ENCODE measurements at places on chromosomes 6 and 20. TPM values are rescaled to one million over a fixed set of nuclear protein-coding genes. Genes with fewer than 3 reads are reported as not detected.

GRCh38 chr6:16759646-16760515, 1.4 kb downstream of the ATXN1 start:
- no peaks in the 10 kb centered on the region for H3K36me3 ChIP-seq
- H3K27ac ChIP-seq = peak overlapping the region; percentile 96
- no peaks in the 10 kb centered on the region for H3K27me3 ChIP-seq
- peaks cover 6% of the 10 kb centered on the region for H3K4me1 ChIP-seq
- H3K4me3 ChIP-seq = peak overlapping the region; percentile 88

- H3K27ac ChIP-seq = no peak within 1 kb of the TSS
- H3K4me1 ChIP-seq = peaks cover 13% of the 10 kb centered on the region
Observed at GRCh38 chr6:29632789-29633533, at the start of gene GABBR1. GABBR1 (minus strand) TSS chr6:29633183; CDS start chr6:29632385, 798 bp downstream.

DNA sequence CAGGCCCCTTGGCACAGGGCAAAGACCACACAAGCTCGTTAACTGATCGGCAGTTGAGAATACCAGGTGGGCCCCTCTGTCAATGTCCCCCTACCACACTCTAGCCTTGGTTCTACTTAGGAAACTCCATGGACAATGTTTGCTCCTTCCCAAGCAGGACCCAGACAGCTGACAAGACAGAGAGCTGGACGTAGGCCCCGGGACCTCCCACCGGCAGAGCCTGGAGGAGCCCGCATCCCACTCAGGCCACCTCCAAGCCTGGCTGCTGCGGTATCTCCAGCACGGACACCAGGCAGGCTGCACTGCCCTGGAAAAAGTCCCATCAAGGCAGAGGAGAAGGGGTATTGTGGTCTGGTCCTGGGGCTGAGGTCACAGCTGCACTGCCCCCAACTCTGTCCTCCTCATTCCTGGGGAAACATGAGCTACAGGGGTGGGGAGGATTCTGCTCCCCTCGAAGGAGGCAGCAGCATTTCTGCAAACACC, 6.2 kb upstream of the GRM4 start:
- no peak overlapping the region for H3K27ac ChIP-seq
- H3K36me3 ChIP-seq = no peaks in the 10 kb centered on the region
- H3K4me1 ChIP-seq = no peaks in the 10 kb centered on the region
- no peak overlapping the region for H3K4me3 ChIP-seq

DNA sequence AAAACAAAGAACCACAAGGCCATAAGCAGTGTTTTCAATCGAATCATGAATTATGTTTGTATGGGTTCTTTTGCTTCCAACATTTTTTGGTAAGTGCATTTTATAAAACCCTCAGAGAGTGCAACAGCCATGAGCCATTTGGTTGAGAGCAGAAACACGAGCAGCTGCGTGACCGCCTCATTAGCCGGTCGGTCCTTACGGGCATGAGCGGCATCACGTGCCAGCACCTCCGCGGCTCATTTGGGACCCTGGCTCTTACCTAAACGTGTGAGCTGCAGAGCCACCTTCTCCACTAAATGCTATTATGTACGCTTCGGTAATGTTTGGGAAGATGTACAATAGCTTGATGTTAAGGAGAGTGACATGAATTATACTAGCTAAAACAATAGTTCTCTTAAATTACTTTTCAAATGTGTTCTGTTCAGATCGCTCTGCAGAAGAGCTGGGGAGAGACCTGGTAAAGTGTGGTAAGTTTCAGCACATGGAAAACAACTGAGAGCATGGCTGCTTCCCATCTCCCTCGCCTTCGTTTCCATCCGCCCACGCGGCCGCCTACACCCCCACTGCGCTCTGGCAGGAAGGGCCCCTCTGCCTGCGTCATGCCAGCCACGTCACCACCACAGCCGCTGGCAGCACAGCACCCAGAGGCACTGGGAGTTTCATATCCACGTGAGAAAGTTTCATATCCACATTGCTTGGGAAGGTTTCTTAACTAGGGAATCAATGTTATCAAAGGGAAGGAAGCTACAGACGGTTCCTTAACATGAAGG, 23.7 kb upstream of the PDE10A start:
- DNase-seq = no peak
- H3K27me3 ChIP-seq = no peaks in the 10 kb centered on the region

- H3K36me3 ChIP-seq = no peaks in the 10 kb centered on the region
- H3K4me3 ChIP-seq = no peak overlapping the region
- no peaks in the 10 kb centered on the region for H3K27me3 ChIP-seq
- H3K27ac ChIP-seq = no peak overlapping the region
Observed at GRCh38 chr6:1872649-1873131, 263.0 kb downstream of the FOXC1 start.

The LPA gene
- total RNA-seq = not detected

- no peak for DNase-seq
- peak overlapping the region; percentile 85 for H3K27ac ChIP-seq
- no peak overlapping the region for H3K4me3 ChIP-seq
- no peaks in the 10 kb centered on the region for H3K27me3 ChIP-seq
- no peaks in the 10 kb centered on the region for H3K4me1 ChIP-seq
- no peaks in the 10 kb centered on the region for H3K36me3 ChIP-seq
Observed at GRCh38 chr20:46640536-46641311, 10.5 kb downstream of the SLC13A3 start.

DNA sequence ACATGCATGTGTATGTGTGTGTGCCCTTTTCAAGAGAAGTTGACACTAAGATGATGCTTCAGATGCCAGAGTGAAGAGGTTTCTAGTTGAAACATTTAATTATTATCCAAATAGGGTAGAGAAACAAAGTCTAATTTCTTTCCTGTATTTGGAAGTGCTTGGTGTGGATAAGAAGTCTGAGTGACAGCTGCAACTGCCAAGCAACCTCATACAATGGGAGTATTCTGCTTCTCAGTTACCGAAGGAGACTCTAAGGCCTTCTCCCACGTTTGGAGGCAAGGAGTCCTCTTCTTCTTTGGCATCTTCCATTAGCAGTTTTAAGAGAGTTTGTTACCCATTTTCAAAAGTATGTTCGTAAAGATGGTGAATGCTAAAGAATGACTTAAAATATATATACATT, 82.4 kb downstream of the HDGFL1 start:
- DNase-seq = no peak
- H3K27me3 ChIP-seq = no peaks in the 10 kb centered on the region
- H3K4me1 ChIP-seq = no peaks in the 10 kb centered on the region
- no peaks in the 10 kb centered on the region for H3K36me3 ChIP-seq
- no peak overlapping the region for H3K4me3 ChIP-seq
- no peak overlapping the region for H3K27ac ChIP-seq

DNA sequence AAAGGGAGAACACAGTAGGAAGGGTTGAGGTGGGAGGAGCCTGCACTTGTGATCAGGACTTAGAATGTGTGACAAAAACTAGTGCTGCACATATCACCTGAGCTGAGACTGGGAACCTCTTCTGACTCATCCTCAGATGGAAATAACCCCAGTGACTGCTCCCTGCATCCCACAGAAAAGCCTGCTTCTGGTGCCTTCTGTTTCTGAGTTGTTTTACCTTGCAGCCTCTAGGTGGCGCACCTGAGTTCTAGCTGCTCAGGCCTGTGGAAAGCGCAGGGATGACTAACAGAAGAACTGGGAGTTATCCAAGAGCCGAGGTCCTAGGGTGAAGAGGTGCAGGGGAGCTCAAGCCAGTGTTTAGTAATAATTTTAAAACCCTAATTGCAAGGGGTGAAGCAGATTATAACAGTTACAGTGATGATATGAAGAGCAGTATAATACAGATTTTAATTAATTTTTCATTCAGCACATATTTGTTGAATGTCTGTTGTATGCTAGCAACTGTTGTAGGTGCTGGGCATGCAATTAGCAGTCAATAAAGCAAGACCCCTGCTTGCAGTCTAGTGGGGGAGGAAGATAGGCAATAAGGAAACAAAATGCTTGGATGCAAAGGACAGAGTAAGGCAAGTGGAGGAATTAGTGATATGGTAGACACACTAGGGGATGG, 302.5 kb downstream of the DHX35 start:
- H3K4me3 ChIP-seq = no peak overlapping the region
- peak; percentile 77 for DNase-seq
- no peak overlapping the region for H3K27ac ChIP-seq
- no peaks in the 10 kb centered on the region for H3K36me3 ChIP-seq
- H3K4me1 ChIP-seq = no peaks in the 10 kb centered on the region
- no peaks in the 10 kb centered on the region for H3K27me3 ChIP-seq

The SLC2A10 gene
- total RNA-seq = 7.1 TPM

- H3K27ac ChIP-seq = no peak overlapping the region
- no peak for DNase-seq
- H3K4me3 ChIP-seq = no peak overlapping the region
- no peaks in the 10 kb centered on the region for H3K36me3 ChIP-seq
Observed at GRCh38 chr6:170000071-170000843, 248.8 kb downstream of the ERMARD start.

DNA sequence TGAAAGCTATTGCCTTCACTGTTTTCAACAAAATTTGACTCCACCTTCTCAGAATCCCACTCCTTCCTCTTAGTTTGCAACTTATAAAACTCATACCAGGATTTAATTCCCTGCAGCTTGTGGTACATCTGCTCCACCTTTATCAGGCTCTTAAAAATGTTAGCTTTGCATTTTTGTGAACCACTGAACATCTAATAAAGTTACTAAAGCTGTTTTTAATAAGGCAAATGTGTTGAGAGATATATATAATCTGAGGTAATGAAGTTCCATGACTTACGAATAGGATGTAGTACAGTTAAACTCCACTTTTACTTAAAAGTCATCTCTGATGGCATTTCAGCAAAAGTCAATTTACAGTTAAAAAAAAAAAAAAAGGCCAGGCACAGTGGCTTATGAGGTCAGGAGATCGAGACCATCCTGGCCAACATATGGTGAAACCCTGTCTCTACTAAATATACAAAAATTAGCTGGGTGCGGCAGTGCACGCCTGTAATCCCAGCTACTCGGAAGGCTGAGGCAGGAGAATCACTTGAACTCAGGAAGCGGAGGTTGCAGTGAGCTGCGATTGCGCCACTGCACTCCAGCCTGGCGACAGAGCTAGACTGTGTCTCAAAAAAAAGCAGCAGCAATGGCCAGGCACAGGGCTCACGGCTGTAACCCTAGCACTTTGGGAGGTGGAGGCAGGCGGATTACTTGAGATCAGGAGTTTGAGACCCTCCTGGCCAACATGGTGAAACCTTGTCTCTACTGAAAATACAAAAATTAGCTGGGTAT, 106.2 kb downstream of the KIF13A start:
- H3K27me3 ChIP-seq = no peaks in the 10 kb centered on the region
- H3K27ac ChIP-seq = no peak overlapping the region
- no peak for DNase-seq
- no peaks in the 10 kb centered on the region for H3K36me3 ChIP-seq

DNA sequence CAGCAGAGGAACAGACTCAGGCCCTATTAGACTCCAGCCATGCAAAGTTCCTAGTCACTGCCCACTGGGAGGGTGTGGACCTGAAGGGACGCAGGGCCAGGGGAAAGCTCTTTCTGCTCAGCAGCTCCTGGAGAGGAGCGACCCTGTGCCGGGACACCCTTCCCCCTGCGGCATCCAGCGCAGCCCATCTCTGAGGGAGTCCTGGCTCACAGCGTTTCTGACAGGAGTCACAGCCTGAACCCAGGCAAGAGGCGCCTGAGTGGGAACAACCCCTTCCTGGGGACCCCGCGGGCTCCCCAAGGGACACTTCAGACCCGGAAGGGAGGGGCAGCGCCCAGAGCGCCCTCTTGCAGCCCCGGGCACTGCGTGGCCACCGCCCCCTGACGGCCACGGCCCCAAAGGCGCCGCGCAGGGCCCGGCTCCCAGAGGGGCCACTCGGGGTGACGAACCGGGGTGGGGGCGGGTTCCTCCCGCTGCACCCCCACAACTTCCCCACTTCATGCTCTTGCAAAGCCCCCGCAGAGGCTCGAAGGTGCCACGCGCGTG, 862 bp downstream of the UCKL1 start:
- DNase-seq = no peak
- H3K27ac ChIP-seq = peak overlapping the region; percentile 92
- no peaks in the 10 kb centered on the region for H3K36me3 ChIP-seq
- no peaks in the 10 kb centered on the region for H3K27me3 ChIP-seq
- H3K4me3 ChIP-seq = peak overlapping the region; percentile 63
- H3K4me1 ChIP-seq = no peaks in the 10 kb centered on the region

The LY6G5C gene
- total RNA-seq = 2.5 TPM

GRCh38 chr6:10434235-10434634, 19.4 kb upstream of the TFAP2A start:
- H3K4me3 ChIP-seq = no peak overlapping the region
- H3K4me1 ChIP-seq = no peaks in the 10 kb centered on the region
- no peaks in the 10 kb centered on the region for H3K36me3 ChIP-seq
- H3K27me3 ChIP-seq = no peaks in the 10 kb centered on the region

The DYNLT1 gene
- total RNA-seq = 145 TPM

GRCh38 chr6:21348504-21349195, 244.9 kb upstream of the SOX4 start:
- no peaks in the 10 kb centered on the region for H3K36me3 ChIP-seq
- no peak overlapping the region for H3K4me3 ChIP-seq
- DNase-seq = peak; percentile 75
- H3K4me1 ChIP-seq = no peaks in the 10 kb centered on the region

The EPPIN gene
- not detected for total RNA-seq

GRCh38 chr6:159399751-159400221, 230.6 kb downstream of the FNDC1 start:
- H3K4me3 ChIP-seq = no peak overlapping the region
- DNase-seq = no peak
- no peaks in the 10 kb centered on the region for H3K27me3 ChIP-seq
- no peak overlapping the region for H3K27ac ChIP-seq
- H3K36me3 ChIP-seq = no peaks in the 10 kb centered on the region

- H3K4me3 ChIP-seq = no peak overlapping the region
- H3K27me3 ChIP-seq = no peaks in the 10 kb centered on the region
- no peak for DNase-seq
- no peak overlapping the region for H3K27ac ChIP-seq
Observed at GRCh38 chr6:29620630-29621029, 12.4 kb downstream of the GABBR1 start.

- no peak for DNase-seq
- H3K36me3 ChIP-seq = no peaks in the 10 kb centered on the region
- no peaks in the 10 kb centered on the region for H3K4me1 ChIP-seq
- no peak overlapping the region for H3K27ac ChIP-seq
- no peak overlapping the region for H3K4me3 ChIP-seq
Observed at GRCh38 chr6:101926149-101926925, 532.8 kb downstream of the GRIK2 start.

The FHL5 gene
- total RNA-seq = 34.5 TPM

- DNase-seq = no peak
- no peaks in the 10 kb centered on the region for H3K4me1 ChIP-seq
- H3K36me3 ChIP-seq = no peaks in the 10 kb centered on the region
- H3K4me3 ChIP-seq = no peak overlapping the region
- no peak overlapping the region for H3K27ac ChIP-seq
Observed at GRCh38 chr20:57805747-57806146, 95.9 kb upstream of the PMEPA1 start.

GRCh38 chr20:45409521-45410272, 1.6 kb downstream of the DBNDD2 start:
- peaks cover 6% of the 10 kb centered on the region for H3K36me3 ChIP-seq
- no peak for DNase-seq
- H3K4me1 ChIP-seq = peaks cover 9% of the 10 kb centered on the region
- H3K4me3 ChIP-seq = no peak overlapping the region

DNA sequence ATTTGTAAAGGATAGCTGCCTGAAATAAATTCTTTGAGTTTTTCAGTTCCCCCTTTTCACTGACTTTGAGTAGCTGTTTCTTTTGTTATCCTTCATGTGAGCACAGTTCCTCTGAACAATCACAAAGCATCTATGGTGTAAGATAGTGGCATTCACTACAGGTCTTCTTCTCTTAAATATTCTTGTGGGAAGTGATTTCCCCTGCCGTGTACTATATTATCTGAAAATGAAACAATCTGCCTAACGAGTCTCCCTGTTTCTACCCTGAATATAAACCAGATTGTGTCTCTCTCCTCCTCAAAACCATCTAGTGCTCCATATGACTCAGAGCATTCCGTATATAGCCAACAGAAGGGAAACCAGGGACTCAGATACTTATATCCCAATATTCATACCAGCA, 380.1 kb upstream of the SOX4 start:
- no peak for DNase-seq
- no peaks in the 10 kb centered on the region for H3K36me3 ChIP-seq
- H3K27me3 ChIP-seq = no peaks in the 10 kb centered on the region
- no peak overlapping the region for H3K4me3 ChIP-seq
- H3K27ac ChIP-seq = no peak overlapping the region
